ENCODE measurements at places on chromosomes 12 and 14.

DNA sequence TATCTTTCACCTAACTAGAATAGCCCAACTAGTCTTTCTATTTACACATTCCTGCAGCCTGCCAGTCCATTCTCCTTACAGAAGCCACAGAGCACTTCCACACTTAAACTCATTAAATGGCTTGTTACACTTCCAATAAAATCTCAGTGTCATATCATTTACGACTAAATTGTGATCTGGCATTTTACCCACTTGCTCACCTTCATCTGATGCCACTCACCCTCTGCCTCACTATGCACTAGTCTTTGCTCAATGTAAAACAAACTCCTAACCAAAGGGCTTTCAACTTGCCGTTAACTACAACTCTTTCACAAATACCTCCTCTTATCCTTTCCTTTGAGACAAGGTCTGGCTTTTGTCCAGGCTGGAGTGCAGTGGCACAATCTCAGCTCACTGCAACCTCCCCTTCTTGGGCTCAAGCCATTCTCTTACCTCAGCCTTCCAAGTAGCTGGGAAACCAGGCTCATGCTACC is 24.1 kb downstream of the YAF2 start:
- DNase-seq: no peak

DNA sequence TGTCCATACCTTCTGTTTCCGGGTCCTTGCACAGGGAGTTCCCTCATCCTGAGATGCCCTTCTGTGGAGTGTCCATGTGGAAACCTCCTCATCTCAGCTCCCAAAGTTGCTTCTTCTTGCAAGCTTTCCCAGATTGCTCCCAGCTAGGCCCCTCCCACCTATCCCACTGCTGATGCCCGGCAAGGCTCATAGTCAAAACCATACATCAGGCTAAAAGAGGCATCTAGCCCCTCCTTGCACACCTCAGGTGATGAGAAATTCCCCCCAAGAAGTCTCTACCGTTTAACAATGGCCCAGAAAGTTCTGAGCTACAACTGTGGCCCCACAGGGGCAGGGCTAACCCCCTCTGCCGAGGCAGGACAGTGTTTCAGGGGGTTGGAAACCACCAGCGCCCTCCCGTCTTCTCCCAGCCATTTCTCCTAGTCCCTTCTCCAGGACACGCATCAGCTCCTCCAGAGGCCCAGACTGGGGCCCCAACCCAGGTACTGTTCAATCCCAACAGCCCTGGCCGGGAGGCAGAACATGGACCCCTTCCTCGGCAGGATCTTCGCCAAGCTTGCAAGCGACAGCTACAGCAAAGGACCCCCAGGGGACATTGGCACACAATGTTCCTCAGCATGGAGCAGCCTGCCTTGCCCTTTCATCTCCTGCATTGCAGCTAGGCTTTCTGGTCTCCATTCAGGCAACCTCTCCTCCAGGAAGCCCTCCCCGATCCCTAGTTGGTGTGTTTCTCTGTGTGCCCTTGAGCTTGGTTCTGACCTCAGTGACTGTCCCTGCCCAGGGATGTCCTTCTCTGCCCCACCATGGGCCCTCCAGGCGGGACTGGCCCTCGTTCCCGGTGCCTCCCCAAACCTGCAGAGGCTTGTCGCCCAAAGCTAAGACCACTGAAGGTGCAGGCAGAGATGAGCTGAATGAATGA is 4.5 kb upstream of the BEGAIN start:
- DNase-seq: no peak

- no peak for DNase-seq
These were observed 42.4 kb downstream of the LRRC74A start for GRCh38 chr14:76868454-76869170.

- DNase-seq: no peak
These were observed at the start of gene AKT1 for GRCh38 chr14:104794993-104795780. Gene AKT1 (minus strand): TSS chr14:104795748. CDS start chr14:104792643, 3,105 bp downstream.

GRCh38 chr12:52369809-52370208 is 2.5 kb upstream of the KRT85 start:
- DNase-seq: no peak

GRCh38 chr12:93749515-93749914 is 72.3 kb downstream of the CRADD start:
- no peak for DNase-seq

GRCh38 chr12:90174198-90174510 is 465.5 kb upstream of the ATP2B1 start:
- no peak for DNase-seq

DNA sequence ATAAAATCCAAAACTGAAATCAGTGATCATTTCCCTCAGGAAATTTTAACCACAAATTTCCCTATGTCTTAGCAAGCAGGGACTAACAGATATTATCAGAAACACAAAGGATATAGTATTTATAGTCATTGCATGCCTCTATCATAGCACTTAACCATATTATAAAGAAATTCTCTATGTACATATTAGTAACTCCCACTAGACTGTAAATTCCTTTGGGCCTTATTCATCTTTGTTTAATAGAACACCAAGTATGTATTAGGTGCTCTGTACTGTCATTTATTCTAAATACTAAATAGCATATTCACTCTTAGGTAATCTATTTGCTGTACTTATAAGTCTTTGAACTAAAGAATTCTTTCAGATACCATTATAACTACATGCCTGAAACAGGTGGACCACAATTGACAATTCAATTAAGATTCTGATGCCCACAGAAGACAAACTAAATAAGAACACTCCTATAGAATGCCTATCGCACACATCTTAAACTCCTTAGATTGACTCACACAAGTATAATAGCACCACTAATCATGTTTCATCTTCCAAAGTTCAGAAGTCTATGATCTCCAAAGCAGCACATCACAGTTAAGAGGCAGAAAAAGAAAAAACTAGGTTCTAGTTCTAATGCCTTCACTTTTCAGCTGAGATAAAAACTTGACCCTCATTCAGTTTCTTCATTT is 134.1 kb downstream of the FSCB start:
- DNase-seq: no peak

GRCh38 chr12:16756833-16757555 is 151.0 kb upstream of the LMO3 start:
- no peak for DNase-seq

DNA sequence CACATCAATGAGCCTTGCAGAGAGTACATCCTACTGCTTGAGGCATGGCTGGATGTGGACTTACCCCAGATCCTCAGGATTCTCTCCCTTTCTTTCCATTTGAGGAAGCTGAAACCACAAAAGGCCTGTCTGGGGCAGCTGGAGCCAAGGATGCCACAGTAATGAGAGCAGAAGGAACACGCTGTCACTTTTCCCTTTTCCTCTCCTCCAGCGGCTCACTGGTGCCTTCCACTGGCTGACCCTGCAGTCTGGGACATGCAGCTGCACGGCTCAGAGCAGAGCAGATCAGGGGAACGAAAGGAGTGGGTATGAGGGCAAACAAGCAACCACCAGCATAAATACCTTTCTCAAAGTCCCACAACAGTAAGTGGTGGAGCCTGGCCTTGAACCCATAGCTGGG is 78.2 kb downstream of the GAS2L3 start:
- no peak for DNase-seq

GRCh38 chr14:102580550-102581110 is 11.8 kb upstream of the RCOR1 start:
- DNase-seq: no peak
